ENCODE measurements at places on chromosomes 5 and 9.

GRCh38 chr9:137975936-137976565 is 98.5 kb downstream of the CACNA1B start:
- H3K27me3 ChIP-seq = no peaks in the 10 kb centered on the region
- no peak overlapping the region for H3K4me3 ChIP-seq
- DNase-seq = no peak
- H3K4me1 ChIP-seq = no peaks in the 10 kb centered on the region
- no peak overlapping the region for H3K27ac ChIP-seq

DNA sequence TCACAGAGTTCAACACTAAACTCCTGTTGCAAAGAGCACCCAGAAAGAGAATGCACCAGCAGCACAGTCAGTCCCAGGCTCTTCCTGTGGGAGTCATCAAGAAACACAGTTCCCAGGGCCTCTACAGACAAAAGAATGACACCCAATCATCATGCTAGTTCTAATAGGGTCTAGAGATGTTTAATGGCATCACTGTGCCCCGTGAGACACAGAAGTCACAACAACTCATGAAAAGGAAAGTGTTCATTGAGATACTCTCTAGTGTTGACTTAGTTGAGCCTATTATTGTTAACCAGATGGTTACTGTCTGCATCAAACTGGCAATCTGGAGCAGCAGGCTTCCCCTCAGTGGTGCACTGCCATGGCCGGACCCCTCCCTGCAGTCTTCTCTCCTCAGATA is 1.6 kb downstream of the KLHL3 start:
- H3K4me3 ChIP-seq = no peak overlapping the region
- H3K27ac ChIP-seq = no peak overlapping the region
- no peaks in the 10 kb centered on the region for H3K27me3 ChIP-seq
- peaks cover 22% of the 10 kb centered on the region for H3K4me1 ChIP-seq

GRCh38 chr5:115559524-115559923 is 14.9 kb upstream of the FEM1C start:
- H3K4me3 ChIP-seq = no peak overlapping the region
- no peak overlapping the region for H3K27ac ChIP-seq
- H3K27me3 ChIP-seq = no peaks in the 10 kb centered on the region
- no peak for DNase-seq

DNA sequence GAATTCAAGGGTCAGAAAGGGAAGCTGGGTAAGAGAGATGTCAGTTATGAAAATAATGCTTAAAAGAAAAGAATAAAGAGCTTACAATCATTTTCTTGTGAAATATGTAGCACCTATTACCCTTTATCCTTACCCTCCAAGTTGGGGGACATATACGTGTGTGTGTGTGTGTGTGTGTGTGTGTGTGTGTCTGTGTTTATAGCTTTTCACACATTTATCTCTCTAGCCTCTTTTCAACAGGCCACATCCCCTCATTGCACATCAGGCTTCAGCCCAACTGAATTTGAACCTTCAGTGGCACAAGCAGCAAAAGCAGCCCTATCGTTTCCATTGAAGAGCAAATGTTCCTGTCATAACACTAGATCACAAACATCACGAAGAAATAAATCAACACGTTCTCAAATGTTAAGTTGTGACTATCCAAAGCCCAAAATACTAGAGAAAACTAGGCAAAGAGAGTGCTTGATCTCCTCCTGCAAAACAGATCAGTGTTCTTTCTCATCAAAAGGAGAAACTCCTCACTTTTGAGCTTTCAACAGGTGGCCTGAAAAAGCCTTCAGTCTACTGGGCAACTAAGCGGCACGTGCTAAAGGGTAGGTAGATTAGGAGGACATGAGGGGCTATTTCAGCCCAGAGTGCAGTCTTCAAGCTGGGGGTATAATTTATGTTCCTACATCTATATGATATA is 416.4 kb downstream of the EFNA5 start:
- no peaks in the 10 kb centered on the region for H3K36me3 ChIP-seq
- H3K27ac ChIP-seq = no peak overlapping the region
- H3K4me1 ChIP-seq = no peaks in the 10 kb centered on the region
- H3K27me3 ChIP-seq = no peaks in the 10 kb centered on the region
- DNase-seq = no peak

DNA sequence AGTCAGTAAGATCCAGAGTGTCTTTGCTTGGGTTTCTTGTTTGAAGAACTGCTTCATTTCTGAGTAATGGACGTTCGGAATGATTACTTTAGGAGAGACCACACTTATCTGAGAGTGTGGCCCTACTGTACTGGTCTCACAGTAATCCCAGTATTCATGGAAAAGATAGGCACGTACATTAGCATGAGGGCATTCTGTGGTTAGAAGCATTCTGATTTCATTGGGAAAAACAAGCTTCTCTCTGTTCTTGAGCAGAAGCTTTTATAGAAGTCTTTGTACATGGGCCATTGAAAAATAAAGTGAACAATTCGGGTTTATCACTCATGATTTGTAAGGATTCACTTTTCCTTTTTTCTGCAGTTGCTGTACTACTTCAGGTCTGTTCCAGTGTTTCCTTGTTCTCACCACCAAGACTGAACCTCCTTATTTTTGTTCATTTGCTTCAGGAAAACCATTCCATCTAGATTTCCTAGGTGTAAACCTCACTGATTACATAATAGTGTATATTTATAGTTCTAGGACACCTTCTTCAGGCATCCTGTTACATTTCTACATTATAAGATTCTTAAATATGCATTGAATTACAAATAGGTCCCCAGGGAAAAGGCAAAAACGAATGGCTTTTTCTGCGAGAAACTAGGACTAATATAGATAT is 10.1 kb downstream of the TGFBR1 start:
- DNase-seq = no peak
- H3K27ac ChIP-seq = no peak overlapping the region
- H3K36me3 ChIP-seq = no peaks in the 10 kb centered on the region
- no peaks in the 10 kb centered on the region for H3K27me3 ChIP-seq

GRCh38 chr9:26675035-26675434 is 217.6 kb downstream of the CAAP1 start:
- H3K4me3 ChIP-seq = no peak overlapping the region
- no peaks in the 10 kb centered on the region for H3K36me3 ChIP-seq
- no peaks in the 10 kb centered on the region for H3K27me3 ChIP-seq
- no peak for DNase-seq
- no peaks in the 10 kb centered on the region for H3K4me1 ChIP-seq

DNA sequence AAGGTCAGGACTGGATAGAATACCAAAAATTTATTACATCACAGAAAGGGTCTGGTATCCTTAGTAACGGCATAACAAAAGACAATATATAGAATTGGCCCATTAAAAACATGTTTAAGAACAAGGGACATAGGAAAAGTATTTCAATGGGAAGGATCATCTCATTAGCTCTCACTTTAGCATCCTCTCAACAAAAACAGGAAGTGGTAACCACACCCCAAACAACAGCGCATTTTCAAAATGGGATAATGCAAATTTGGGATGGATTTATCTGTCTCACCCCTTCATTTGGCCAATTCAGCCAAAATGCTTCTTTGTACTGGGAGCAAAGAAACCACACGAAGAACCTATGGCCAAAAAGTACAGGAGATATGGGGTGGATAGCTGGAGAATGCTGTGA is 9.8 kb upstream of the UGT3A1 start:
- no peaks in the 10 kb centered on the region for H3K36me3 ChIP-seq
- no peak overlapping the region for H3K27ac ChIP-seq
- no peak for DNase-seq
- no peaks in the 10 kb centered on the region for H3K4me1 ChIP-seq

- no peaks in the 10 kb centered on the region for H3K27me3 ChIP-seq
- H3K4me1 ChIP-seq = no peaks in the 10 kb centered on the region
- no peak for DNase-seq
Observed at GRCh38 chr5:123705741-123706140, 193.8 kb downstream of the CSNK1G3 start.

GRCh38 chr5:98913911-98914310 is 14.9 kb downstream of the CHD1 start:
- peaks cover 14% of the 10 kb centered on the region for H3K4me1 ChIP-seq
- no peak for DNase-seq
- no peaks in the 10 kb centered on the region for H3K36me3 ChIP-seq
- H3K27ac ChIP-seq = no peak overlapping the region
- H3K4me3 ChIP-seq = no peak overlapping the region

DNA sequence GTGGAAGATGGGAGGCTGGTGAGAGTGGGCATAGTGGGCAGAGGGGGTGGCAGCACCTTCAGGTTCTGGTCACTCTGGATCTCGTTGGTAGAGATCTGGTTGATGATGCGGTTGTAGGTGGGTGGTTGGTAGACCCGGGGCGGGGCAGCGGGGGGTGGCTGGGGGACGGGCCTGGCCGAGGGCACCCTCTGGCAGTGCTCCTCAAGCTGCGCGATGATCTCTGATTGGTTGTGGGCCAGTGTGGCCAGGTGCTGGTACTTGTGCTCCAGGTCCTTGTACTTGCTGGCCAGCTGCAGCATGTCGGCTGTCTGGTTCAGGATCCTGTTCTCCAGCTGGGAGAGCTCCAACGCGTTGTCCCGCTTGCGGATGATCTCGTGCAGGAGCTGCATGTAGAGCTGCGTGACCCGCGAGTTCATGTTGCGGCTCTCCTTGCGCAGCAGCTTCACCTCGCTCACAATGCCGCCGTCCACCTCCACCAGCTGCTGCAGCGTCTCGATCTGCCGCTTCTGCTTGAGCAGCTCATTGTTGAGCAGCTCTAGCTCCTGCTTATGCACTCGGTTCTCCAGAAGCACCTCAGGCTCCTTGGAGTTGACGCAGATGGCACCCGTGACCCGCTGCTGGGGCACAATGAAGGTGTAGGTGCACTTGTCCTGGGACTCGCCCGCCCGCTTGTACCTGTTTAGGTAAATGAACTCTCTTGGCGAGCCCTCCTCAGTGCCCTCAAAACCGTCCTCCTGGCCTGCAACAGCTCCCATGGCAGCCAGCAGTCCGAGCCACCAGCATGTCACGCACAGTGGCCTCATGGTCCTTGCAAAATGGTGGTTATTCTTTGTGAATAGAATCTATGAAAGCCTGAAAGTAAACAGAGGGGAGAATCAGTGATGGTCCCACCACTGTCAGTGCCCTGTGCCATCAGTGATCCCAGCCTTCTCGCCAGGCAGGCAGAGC is 14.2 kb downstream of the ANGPTL2 start:
- no peak overlapping the region for H3K27ac ChIP-seq
- no peak overlapping the region for H3K4me3 ChIP-seq
- DNase-seq = no peak

DNA sequence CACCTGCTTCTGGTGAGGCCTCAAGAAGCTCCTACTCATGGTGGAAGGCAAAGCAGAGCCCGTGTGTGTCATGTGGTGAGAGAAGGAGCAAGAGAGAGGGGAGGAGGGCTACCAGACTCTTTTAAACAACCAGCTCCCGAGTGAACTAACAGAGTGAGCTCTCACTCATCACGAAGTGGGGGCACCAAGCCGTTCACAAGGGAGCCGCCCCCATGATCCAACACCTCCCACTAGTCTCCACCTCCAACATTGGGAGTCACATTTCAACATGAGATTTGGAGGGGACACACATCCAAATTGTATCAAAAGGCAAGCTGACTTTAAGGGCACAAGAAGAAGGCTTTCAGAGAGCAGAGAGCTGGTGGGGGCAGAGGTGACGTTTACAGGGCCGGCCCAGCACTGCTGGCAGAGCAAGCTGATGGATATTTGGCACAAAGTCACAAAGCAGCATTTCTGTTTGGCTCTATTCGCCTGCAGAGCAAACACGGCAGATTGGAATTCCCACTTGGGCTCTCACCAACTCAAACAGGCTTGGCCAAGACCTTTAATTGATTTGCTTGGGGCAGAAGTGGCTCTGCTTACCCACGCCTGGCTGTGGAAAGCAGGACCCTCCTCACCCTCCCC is 20.0 kb downstream of the PITX1 start:
- H3K27me3 ChIP-seq = no peaks in the 10 kb centered on the region
- H3K4me1 ChIP-seq = no peaks in the 10 kb centered on the region

DNA sequence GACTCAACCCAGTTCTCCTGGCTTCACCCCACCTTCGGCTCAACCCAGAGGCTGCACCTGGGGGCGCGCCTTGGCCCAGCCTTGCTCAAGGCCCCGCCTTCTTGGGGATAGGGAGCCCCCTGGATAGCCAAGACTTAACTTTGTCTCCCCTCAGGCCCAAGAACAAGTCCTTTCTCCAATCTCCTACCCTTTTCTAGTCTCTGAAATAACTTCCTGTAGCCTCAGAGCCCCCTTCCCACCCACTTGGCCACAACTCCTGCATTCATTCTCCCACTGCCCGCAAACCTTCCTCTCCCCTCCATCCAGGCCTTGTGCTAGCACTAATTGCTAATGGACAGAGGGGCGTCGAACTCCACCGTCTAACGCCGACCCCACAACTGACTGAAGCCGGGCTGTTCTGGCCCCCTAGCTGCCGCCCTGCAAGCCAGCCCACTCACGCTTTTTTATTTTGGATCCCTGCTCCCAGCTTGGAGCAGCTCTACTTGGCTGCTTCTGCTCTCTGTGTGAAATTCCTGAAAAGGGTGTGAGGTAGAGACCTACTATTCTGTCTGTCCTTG is 579 bp upstream of the ASTN2 start:
- H3K27me3 ChIP-seq = peaks cover 25% of the 10 kb centered on the region
- no peak for DNase-seq
- no peaks in the 10 kb centered on the region for H3K4me1 ChIP-seq
- H3K27ac ChIP-seq = no peak overlapping the region
- H3K4me3 ChIP-seq = no peak overlapping the region

GRCh38 chr9:131986089-131986488 is 93.6 kb downstream of the MED27 start:
- H3K27me3 ChIP-seq = no peaks in the 10 kb centered on the region
- H3K36me3 ChIP-seq = no peaks in the 10 kb centered on the region
- no peak overlapping the region for H3K4me3 ChIP-seq
- H3K4me1 ChIP-seq = no peaks in the 10 kb centered on the region
